Iris pigment epithelial cell (primary cell): ENCODE measurements at places on chromosomes 6 and 20.

- no peak for DNase-seq
Observed at GRCh38 chr6:42091718-42092023, 41.3 kb downstream of the TAF8 start.

DNA sequence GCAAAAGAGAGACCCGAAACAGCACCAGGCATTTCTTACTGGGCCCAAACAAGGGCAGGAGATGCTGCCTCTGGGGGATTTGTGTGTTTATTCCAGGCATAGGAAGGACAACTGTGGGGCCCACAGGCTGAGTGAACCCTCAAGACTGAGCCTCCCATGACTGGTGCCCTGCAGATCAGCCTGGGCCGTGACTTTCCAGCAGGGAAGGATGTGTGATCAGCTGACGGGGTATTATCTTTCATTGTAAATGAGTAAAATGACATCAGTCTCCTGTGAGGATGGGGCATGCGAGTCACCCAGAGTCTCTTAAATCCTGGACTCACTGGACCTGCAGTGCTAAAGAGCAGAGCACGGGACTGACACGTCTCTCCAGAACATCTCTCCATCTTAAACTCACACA, 3.9 kb upstream of the TEAD3 start:
- peak; percentile 29 for DNase-seq

DNA sequence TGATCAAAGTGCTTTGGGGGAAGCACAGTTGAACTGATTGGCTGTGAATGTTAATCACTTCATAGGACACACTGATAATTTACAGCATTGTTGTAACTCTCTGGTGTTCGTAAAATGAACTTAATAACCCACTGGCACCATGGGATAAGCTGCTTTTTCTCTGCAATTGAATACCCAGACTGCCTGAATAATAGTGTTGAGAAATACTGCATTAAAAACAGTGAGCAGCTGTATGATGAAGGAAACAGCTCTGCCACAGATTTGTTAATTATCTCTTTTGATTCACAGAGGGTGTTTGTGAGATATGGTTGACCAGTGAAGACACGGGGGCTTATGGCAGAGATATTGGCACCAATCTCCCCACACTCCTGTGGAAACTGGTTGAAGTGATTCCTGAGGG, 420.9 kb downstream of the CDKAL1 start:
- DNase-seq = no peak

DNA sequence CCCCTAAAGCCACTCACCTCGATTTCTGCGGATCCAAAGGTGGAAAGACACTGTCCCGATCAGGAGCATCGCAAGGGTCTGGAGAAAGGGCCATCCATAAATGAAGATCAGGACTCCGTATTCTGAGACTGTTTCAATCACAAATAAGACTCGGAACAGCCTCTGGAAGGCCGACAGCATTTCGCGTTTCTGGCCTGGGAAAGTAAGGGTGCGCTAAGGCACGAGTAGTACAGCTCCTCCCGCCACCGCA, 44.6 kb downstream of the DPPA5 start:
- no peak for DNase-seq

DNA sequence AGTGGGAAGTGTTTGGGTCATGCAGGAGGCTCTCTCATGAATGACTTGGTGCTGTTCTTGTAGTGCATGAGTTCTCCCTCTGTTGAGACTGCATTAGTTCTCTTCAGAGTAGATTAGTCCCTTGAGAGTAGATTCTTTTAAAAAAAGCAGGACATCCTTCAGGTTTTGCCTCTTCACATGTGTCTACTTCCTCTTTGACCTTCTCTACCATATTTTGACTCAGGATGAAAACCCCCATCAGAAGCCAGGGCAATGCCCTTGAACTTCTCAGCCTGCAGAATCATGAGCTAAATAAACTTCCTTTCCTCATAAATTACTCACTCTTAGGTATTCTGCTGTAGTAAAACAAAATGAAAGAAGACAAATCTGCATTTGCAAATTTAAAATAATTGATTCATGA, 170.3 kb downstream of the CD109 start:
- DNase-seq = no peak

DNA sequence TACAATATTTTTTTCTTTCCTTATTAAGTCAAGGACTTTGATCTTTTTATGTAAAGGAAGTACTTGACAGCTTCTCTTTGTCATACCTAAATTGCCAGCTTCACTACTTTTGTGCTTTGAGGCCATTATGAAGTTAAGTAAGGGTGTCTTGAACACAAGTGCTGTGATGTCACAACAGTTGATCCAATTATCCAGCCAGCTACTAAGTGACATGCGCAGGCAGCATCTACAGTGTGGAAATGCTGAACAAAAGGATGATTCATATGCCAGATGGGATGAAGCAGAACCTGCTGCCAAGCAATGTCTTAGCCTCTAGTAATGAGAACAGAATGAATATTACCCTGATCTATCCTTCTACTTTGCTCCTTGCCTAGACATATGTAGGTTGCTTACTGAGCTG, 68.3 kb upstream of the TMEM244 start:
- peak; percentile 93 for DNase-seq

- no peak for DNase-seq
Observed at GRCh38 chr6:136517002-136517401, 33.2 kb downstream of the MAP7 start.
